ENCODE measurements at places on chromosomes 13 and 19. TPM values are rescaled to one million over a fixed set of nuclear protein-coding genes. Genes with fewer than 3 reads are reported as not detected.

DNA sequence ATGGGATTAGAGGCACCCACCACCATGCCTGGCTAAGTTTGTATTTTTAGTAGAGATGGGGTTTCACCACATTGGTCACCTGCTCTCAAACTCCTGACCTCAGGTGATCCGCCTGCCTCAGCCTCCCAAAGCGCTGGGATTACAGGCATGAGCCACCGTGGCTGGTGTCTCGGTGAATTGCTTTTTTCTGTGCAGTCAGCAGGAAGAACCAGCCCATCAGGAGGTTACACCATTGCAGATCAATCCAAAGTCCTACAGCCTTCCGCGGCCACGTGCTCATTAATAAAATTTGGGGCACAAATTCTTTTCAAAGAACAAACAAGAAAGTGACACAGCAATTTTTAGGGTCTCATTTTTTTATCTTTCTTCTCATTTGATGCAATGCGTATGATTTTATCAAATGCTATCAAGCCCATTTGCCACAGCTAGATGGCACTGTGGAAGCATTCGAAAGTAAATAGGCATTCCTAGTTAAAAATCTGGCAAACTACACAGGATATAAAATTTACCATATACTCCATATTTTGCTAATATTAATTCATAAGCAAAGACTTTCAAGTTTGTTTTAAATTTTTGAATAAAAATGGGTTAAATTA lies 54.4 kb upstream of the ZNF835 start:
- no peaks in the 10 kb centered on the region for H3K4me1 ChIP-seq
- H3K36me3 ChIP-seq: no peaks in the 10 kb centered on the region
- DNase-seq: no peak
- no peak overlapping the region for H3K4me3 ChIP-seq
- no peaks in the 10 kb centered on the region for H3K27me3 ChIP-seq

- H3K27me3 ChIP-seq: no peaks in the 10 kb centered on the region
- DNase-seq: no peak
- H3K27ac ChIP-seq: no peak overlapping the region
- H3K4me1 ChIP-seq: no peaks in the 10 kb centered on the region
- no peak overlapping the region for H3K4me3 ChIP-seq
Observed at GRCh38 chr19:32164384-32164992, 180.9 kb upstream of the ZNF507 start.

DNA sequence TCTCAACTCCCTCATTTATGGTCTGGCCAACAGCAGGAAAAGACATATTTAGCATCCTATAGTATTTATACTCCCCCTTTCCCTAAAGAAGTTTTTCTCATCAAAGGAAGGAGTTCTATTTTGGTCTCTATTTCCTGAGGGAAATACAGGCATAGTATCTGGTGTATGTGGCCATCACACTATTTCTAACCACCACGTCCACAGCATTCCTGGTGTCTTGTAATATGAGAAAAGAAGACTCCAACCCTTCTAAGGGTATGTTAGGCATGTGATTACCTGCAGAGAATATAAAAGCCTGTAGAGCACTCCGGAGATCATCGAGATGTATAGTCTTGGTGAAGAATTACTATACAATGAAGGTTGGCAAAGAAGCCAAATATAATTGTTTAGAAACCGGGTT lies 137.4 kb downstream of the VWA8 start:
- H3K27me3 ChIP-seq: no peaks in the 10 kb centered on the region
- peaks cover 5% of the 10 kb centered on the region for H3K36me3 ChIP-seq
- no peaks in the 10 kb centered on the region for H3K4me1 ChIP-seq
- DNase-seq: no peak

The B3GNT8 gene
- total RNA-seq: 2.9 TPM

DNA sequence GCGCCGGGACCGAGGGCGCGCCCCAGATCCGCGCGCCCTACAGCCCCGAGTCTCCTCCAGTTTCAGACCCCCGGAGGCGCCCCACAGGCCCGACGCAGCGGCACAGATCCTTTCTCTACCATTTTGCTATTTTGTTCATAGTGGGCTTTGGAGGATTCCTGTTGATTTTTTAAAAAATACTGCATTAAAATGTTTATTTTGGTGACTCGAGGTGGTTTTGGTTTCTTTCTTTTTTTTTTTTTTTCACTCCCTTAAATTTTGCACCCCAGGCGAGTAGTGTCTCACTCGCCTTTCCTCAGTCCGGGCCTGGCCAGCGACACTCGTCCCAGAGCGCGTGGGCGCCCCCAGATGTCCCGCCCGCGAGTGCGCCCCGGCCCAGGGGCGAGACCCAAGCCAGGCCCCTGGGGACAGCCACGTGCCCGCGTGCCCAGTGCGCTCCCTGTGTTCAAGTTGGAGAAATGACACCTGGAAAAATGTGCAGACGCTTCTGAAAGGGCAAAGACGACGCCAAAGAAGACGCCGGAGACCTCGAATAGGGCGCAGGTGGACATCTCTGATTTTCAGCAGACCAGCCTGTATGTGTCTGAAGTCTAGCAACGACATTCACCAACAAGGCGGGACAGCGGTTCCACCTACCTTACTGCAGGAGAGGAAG lies 471 bp upstream of the INSR start:
- no peaks in the 10 kb centered on the region for H3K36me3 ChIP-seq
- H3K27ac ChIP-seq: no peak overlapping the region
- no peaks in the 10 kb centered on the region for H3K27me3 ChIP-seq
- H3K4me1 ChIP-seq: peaks cover 10% of the 10 kb centered on the region
- no peak for DNase-seq

DNA sequence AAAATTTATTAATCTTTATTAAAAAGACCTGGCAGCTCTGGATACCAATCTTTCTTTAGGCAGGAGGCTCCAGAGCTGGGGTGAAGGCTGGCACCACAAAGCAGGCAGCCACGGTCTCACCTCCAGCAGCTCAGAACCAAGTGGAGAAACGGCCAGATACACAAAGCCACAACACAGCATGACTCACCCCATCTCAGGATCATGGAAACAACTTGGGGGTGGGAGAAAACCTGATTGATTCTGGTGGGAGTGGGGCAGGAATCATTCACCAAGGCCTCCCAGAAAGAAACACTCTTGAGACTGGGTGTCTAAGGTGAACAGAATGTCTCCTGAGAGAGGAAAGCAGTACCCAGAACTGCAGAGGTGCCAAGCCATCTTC lies 64.2 kb downstream of the CRYL1 start:
- no peak overlapping the region for H3K27ac ChIP-seq
- no peak overlapping the region for H3K4me3 ChIP-seq
- H3K36me3 ChIP-seq: no peaks in the 10 kb centered on the region
- no peaks in the 10 kb centered on the region for H3K27me3 ChIP-seq
- peaks cover 16% of the 10 kb centered on the region for H3K4me1 ChIP-seq
- no peak for DNase-seq

GRCh38 chr19:10278935-10279334 lies 7.8 kb upstream of the ICAM4 start:
- no peaks in the 10 kb centered on the region for H3K27me3 ChIP-seq
- no peak for DNase-seq
- peaks cover 3% of the 10 kb centered on the region for H3K36me3 ChIP-seq
- H3K4me1 ChIP-seq: no peaks in the 10 kb centered on the region
- H3K4me3 ChIP-seq: no peak overlapping the region

The SIGLEC6 gene
- total RNA-seq: not detected

Measured in CD4-positive, alpha-beta memory T cell (primary cell).